ENCODE measurements at places on chromosomes 4 and X.

DNA sequence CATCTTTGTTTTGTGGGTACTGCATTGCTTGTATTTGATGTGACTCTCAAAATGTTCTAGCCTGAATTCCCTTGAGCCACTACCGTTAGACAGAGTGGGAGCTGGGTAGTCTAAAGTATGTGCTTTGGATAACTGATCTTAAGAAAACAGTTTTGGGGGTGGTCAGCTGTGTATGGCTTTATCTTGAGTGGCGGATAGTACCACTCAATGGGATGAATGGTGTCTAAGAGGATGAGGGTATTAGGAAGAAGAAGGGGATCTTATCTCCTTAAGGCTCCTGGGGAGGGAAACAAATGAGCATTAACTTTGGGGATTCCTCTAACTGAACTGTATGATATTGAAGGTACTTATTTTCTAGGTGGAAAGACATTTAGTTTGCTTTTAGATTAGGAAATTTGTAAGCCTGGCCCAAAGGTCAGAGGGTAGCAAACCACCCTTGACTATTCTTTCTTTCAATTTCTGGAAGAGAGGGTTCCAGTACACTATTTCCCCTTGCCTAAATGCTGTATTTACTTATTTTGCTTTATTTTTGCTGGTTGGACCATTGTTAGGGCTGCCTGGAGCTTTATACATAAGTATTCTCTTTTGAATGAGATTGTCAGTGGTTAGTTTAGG lies 11.3 kb downstream of the BMP2K start:
- DNase-seq, result no peak

DNA sequence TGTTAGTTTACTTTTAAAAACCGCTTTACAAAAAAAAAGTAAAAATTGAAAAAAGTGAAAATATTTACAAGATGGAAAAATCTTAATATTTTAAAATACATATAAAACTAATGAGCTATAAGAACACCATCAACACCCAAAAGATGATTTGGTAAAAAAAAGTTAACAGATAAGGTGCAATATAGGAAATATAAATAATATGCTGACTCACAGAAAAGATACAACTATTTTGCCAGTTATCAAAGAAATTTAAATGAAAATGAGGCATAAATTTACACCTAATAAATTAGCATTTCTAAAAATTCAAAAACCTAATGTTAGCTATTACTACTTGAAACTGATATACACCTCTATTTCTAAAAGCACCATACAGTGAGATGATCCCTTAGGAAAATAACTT lies 54.5 kb downstream of the BRWD3 start:
- DNase-seq, result no peak

- DNase-seq, result peak; percentile 11
These were observed 5.2 kb downstream of the SH3KBP1 start for GRCh38 chrX:19882066-19882775.

DNA sequence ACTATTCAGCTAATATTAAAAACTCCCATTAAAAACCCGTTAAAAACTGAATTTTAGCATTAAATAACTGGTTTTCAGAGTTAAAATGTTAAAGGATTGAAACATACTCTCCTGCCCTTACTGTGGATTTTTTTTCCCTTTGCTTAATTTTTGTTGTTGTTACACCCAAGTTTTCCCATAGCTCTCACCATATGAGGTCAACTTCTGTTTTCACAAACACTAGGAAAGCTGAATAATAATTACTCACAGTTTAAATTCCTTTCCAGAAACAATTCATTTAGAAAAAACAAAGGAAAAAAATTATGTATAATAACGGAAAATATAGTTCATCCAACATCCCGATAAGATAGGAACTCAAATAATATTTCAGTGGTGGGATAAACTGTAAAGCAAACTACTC lies 129.0 kb downstream of the PPP3CA start:
- no peak for DNase-seq

- peak; percentile 65 for DNase-seq
These were observed 14.3 kb downstream of the JCHAIN start for GRCh38 chr4:70651864-70652506.

- DNase-seq, result no peak
These were observed 315.4 kb downstream of the INPP4B start for GRCh38 chr4:142530728-142531127.

DNA sequence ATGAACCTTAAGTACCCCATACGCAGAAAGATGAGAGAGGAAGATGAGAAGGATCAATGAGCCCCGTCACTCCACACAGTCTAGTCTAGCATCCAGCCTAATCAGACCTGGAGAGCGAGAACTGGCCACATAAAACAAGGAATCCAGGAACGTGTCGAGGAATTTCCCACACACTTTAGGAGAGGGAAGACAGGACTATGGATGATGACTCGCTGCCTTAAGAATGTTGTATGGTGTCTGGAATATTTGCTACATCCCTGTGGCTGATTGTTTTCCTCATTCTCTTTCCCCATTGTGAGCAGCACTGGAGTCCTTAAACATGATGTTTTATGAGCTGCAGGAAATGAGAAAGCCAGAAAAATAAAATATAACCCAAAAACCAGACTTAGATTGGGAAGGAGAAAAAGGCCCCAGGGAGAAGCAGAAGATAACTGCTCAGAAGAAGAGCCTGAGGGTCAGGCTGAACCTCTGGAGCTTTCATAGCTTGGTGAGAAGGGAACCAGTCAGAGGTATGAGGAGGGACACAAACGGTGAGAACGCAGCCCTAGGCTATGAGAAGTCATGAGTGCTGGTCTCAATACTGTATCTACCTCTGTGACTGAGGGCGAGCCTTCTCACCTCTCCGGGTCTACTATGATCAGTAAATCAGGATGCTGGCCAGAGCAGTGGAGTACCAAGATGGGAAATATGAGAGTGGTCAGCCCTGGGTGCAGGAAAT lies 139.5 kb upstream of the NOCT start:
- DNase-seq, result peak; percentile 96

- DNase-seq, result no peak
These were observed 406.2 kb downstream of the ANKRD50 start for GRCh38 chr4:124306352-124306751.

- peak; percentile 96 for DNase-seq
These were observed 83.5 kb downstream of the LNX1 start for GRCh38 chr4:53507671-53508286.

DNA sequence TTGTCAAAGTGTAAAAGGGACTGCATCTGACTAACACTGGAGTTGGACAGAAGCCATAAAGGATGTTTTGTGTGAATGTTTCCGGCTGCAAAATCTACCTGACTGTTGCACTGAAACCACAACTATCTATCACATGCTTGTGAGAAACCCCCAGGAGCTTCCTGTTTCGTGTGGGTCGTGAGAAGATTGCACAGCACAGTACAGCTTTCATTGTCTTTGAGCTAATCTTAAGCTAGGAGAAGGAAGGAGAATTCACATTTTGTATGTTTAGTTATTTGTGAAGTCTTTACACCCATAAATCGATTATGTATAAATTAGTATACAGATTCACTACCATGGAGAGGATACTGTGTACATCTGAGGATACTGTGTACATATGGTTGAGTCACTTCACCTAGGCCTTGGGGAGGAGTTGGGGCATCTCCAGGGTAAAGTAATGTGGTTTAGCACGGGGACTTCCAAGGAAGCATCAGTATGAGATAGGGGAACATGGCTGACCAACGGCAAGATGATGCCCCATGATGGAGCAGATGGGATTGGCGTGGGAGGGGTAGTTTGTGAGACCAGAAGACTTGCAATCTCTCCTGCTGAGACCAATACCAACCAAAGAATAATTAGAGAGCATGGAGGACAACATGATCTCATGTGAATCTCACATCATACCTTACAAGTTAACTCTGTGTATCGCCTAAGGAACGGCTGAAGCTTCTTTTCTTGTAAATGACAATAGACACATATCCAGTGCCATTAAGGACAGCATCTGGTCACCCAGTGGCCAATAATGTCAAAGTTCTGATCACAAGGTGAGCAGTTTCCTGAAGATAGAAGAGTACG lies 43.1 kb upstream of the FAM9C start:
- peak; percentile 88 for DNase-seq

- no peak for DNase-seq
These were observed 456.5 kb upstream of the CPEB2 start for GRCh38 chr4:14545807-14546206.

- DNase-seq, result no peak
These were observed 11.0 kb upstream of the SH3TC1 start for GRCh38 chr4:8188085-8188484.

GRCh38 chr4:43835869-43836268 lies 612.7 kb downstream of the KCTD8 start:
- DNase-seq, result no peak

- peak; percentile 39 for DNase-seq
These were observed 112.9 kb downstream of the PTPN13 start for GRCh38 chr4:86706923-86707597.

DNA sequence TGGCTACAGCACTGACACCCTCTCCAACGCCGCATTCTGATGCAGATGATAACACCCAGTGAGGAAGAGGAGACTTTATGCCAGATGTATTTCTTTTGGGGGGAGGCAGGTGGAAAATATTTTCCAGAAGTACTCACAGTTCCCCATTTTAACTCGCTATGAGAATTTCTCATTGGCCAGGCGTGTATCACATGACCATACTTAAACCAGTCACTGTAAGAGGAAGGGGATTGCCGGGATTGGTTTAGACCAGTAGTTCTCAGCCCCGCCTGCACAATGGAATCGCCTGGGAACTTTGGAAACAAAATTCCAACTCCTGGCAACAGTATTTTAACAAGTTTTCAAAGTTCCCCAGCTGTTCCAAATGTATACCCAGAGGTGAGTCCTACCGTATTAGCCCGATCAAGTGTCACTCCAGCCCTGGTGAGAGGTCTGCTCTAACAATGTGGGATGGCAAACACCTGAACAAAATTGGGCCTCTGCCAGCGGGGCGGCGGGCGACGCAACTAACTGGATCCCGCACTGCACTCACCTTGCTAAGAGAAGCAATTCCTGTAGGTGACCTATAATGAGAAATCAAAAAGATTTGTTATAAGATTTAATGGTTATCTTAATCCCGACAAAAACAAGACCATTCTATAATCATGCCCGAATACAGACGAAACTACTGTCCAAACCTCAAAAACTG lies 2.9 kb upstream of the MSL3 start:
- no peak for DNase-seq

GRCh38 chr4:100977746-100978397 lies 369.5 kb downstream of the PPP3CA start:
- DNase-seq, result peak; percentile 86

DNA sequence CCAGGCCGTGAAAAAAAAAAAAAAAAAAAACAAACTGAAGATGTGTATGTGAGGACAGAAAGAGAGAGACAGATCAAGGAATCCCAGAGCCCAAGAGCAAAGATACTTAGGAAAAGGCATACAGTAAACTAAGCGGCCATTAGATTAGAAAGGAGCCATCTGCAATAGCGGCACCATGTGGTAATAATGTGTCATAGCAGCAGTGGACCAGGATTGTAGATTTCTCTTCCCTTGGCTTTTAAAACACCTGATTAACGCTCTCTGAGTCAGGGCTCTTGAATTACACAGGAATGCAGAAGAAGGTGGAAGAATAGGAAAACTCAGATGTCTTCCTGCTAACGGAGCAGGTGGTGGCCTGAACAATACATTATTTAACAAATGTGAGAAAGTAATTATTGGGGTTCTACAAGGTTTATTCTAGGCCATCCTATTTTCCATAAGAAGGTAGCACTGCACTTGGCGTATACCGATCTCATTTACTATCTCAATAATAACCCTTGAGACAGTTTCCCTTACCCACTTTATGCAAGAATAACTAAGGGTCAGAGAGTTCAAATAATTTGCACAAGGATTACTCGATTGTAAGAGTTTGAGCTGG lies 182.7 kb downstream of the KCNIP4 start:
- DNase-seq, result peak; percentile 78

DNA sequence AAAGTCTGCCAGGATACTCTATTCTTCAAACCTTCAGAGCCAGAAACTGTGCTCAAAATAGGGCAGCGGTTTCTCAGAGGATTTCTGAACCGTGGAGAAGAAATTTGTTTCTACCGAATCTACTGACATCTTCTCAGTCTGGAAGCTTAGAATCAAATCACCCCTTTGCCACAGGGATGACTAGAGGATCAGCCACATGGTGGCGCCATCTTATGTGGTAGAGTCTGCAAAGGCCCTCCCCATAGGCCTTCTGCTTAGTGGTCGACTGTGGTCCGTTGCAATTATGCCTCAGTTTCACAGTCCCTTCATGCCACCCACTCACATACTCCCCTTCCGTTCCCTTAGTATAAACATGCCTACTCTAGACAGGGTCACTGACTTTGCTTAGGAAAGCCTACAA lies 680.7 kb upstream of the SPANXN1 start:
- no peak for DNase-seq

DNA sequence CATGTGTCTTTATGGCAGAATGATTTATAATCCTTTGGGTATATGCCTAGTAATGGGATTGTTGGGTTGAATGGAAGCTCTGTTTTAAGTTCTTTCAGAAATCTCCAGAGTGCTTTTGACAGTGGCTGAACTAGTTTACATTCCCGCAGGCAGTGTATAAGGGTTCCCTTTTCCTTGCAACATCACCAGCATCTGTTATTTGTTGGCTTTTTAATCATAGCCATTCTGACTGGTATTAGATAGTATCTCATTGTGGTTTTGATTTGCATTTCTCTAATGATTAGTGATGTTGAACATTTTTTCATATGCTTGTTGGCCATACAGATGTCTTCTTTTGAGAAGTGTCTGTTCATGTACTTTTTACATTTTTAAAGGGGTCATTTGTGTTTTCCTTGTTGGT lies 129.8 kb downstream of the TBCK start:
- DNase-seq, result no peak

DNA sequence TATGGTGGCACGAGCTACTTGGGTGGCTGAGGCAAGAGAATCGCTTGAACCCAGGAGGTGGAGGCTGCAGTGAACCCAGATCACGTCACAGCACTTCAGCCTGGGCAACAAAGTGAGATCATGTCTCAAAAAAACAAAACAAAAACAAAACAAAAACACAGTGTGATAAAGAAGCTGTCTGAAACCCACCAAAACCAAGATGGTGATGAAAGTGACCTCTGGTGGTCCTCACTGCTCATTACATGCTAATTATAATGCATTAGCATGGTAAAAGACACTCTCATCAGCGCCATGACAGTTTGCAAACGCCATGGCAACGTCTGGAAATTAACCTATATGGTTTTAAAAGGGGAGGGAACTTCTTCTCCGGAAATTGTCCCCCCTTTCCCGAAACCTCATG lies 29.4 kb upstream of the OPHN1 start:
- peak; percentile 33 for DNase-seq

- no peak for DNase-seq
These were observed 110.6 kb upstream of the PNPLA4 start for GRCh38 chrX:8037593-8038348.

DNA sequence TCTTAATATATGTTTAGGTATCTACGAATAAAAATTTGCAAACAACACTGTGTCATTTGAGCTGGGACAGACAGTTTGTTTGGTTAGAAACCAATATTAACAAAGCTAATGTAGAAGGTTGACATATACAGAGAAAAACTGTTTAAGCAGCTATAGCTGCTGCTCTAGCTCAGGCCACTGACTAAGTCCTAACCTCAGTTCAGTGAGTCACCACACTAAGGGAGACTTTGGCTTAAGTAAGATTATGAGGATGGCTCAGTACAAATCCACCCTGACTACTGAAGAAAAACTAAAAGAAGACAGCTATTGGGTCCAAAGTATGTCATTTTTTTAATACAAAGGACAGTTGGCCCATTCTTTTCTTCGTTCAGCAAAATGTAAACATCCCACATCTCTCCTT lies 717.3 kb upstream of the ACTRT1 start:
- no peak for DNase-seq

GRCh38 chrX:37599729-37600128 lies 28.3 kb downstream of the LANCL3 start:
- no peak for DNase-seq

Measured in renal cortical epithelial cell (primary cell).